ENCODE measurements at places on chromosomes 5 and 9. TPM values are rescaled to one million over a fixed set of nuclear protein-coding genes. Genes with fewer than 3 reads are reported as not detected.

Gene SLC46A2
- total RNA-seq: not detected

DNA sequence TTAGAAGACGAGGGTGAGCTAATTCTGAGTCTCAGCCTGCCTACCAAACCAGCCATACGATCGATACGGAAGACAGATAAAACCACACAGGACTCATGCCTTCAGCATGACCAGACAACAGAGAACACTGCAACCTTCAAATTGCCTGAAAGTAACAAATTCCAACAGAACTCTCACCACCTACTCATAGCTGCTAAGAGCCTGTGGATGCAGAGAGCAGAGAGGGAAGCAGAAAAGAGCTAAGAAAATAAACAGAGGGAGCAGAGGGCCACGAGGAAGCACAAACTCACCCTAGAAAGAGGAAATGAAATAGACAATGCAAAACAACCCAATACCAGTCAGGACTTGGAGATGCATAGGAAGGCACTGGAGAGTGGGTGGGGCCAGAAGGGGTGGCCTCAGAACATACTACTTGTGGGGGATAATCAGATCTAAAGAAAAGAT, 86.7 kb upstream of the TAS2R1 start:
- DNase-seq: no peak
- H3K27me3 ChIP-seq: no peaks in the 10 kb centered on the region
- no peak overlapping the region for H3K4me3 ChIP-seq
- no peak overlapping the region for H3K27ac ChIP-seq
- no peaks in the 10 kb centered on the region for H3K4me1 ChIP-seq

GRCh38 chr9:110916403-110916802, 121.9 kb downstream of the LPAR1 start:
- H3K36me3 ChIP-seq: no peaks in the 10 kb centered on the region
- H3K27ac ChIP-seq: no peak overlapping the region
- no peaks in the 10 kb centered on the region for H3K4me1 ChIP-seq
- no peak for DNase-seq
- H3K27me3 ChIP-seq: no peaks in the 10 kb centered on the region

Gene LCN12
- total RNA-seq: not detected

Gene BSPRY
- total RNA-seq: 0.16 TPM

Gene MARCOL
- total RNA-seq: not detected

Gene RASEF
- 0.20 TPM for total RNA-seq

DNA sequence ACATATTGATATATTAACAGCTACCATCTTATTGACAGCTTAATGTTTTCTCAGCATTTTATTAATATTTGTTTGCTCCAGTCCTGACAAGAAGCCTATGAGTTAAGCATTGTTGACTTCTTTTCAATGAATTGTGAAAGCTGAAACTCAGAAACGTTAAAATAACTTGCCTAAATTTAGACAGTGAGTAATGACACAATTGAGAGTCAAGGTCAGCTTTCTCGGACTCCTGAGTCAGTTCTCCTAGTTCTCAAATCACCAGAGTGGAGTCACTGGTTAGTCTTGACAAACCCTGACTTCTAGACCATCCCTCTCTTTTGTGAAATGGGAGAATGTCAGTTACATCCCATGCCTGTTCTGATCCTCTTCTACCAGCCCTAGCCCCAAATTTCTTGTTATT, 222.7 kb upstream of the ACO1 start:
- no peaks in the 10 kb centered on the region for H3K36me3 ChIP-seq
- DNase-seq: no peak
- no peak overlapping the region for H3K4me3 ChIP-seq

Gene TMEM174
- total RNA-seq: not detected

- no peak overlapping the region for H3K4me3 ChIP-seq
- no peaks in the 10 kb centered on the region for H3K27me3 ChIP-seq
- H3K4me1 ChIP-seq: no peaks in the 10 kb centered on the region
- H3K27ac ChIP-seq: no peak overlapping the region
- DNase-seq: no peak
Measured at GRCh38 chr5:1322036-1322900, 22.6 kb downstream of the CLPTM1L start.

DNA sequence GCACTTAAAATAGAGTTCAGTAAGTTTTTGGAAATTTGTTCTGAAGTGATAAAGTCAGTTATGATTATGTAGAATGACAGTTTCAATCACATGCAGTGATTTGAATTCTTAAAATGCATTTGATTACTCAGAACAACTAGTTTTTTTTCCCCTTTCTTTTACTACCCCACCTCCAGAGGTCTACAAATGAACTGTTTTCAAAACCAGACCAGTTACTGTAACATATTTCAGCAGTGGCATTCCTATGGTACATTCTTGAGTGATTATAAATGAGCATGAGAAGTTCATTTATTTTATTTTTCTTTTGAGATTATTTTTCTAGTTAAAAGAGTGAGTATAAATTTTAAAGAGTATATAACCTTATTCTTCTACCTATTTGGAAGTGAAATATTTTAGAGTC, 71.6 kb downstream of the NNT start:
- H3K27me3 ChIP-seq: no peaks in the 10 kb centered on the region
- H3K4me3 ChIP-seq: no peak overlapping the region
- H3K36me3 ChIP-seq: peaks cover 6% of the 10 kb centered on the region
- H3K27ac ChIP-seq: no peak overlapping the region
- no peak for DNase-seq

Gene FOXI1
- total RNA-seq: not detected

DNA sequence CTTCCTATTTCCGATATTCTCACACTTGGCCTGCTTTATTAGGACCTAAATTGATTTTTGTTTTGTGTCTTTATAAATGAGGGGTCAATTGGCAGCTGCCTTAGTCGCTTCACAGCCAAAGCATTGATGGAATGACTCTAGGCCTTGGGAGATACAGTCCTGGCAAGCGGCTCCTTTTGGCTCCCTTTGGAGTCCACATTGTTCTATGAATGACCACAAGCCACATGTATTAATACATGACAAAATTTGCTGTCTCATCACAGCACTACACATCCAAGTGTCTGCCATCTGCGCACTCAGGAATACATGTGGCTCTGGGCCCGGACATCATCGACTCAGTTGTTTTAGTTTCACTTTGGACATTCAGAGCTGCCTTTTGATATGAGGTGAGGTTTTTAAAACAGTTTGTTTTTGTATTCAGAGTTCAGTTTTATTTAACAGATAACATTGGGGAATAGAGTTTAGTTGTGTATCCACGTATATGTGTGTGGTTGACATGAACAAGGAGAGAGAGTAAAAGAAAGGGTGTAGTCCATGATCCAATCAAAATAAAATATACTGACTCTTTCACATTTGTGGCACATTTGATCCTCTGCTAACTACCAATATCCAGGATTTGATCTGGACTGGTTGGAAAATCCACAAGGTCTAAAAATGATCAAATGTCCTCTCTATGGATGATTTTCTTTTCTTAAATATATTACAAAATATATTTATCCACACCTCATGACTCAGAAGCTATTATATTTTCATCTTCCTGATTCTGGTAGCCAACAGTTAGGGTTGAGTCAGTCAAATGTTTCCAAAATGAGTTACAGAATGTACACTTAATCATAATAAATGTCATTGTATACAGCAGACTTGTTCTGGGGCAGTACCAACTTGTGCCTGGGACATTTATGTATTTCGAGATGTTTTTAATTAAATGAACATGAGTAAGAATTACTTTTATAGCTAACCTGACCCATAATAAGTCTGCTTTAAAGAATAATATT, 114.0 kb upstream of the MTAP start:
- H3K27me3 ChIP-seq: no peaks in the 10 kb centered on the region
- no peak overlapping the region for H3K4me3 ChIP-seq
- no peak for DNase-seq
- H3K27ac ChIP-seq: no peak overlapping the region
- no peaks in the 10 kb centered on the region for H3K4me1 ChIP-seq

Gene OBP2A
- total RNA-seq: not detected

Gene WNK2
- 3.3 TPM for total RNA-seq

DNA sequence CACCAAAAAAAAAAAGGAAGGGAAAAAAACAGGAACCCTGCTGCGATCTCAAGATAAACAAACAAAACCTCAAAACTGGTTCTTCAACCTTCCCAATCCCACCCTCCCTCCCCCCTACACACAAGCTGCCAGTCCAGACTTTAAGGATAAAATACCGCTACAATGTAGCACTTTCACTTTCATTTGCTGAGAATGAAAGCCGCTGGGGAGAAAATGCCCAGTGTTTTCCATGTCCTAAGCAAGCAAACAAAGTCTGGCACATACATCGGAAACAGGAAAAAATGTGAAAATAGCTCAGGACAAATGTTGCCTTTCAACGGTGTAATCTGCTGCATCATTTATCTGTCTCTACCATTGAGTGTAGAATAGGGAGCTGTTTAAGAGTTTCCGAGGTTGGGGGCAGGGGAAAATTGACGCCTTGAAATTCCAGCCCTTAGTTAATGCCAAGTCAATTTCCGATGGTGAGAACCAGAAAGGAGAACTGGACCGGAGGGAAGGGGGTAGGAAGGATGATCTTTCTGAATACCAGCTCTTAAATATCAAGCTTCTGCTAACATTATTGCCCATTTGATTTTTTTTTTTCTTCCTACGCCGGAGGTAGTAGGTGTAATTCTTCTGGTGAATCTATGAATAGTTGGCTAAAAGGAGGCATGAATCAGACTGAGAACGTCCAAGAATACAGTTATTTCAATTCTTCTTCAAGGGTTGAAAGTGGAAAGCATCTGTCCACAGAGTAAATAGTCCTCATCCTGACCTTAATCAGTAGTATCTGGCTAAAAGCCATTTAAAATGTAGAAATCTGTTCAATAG, 1.2 kb upstream of the ADAMTS6 start:
- no peaks in the 10 kb centered on the region for H3K27me3 ChIP-seq
- no peaks in the 10 kb centered on the region for H3K36me3 ChIP-seq
- DNase-seq: peak; percentile 10
- peaks cover 15% of the 10 kb centered on the region for H3K4me1 ChIP-seq

DNA sequence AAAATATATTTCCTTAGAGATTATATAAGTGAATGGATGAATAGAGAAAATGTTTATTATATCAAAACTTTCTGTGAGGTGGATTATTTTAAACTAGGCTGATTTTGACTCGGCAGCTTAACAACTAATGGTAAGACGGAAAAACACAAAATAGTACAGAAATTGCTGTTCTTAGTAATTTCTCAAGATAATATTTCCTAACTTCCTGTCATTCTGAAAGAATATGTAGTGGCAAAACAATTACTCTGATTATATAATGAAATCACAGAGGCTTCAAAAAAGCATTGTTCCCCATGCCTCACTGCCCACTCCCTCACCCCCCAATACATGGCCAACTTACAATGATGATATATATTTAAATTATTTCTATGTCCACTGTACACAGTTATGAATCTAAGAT, 85.4 kb downstream of the YTHDC2 start:
- H3K36me3 ChIP-seq: peaks cover 3% of the 10 kb centered on the region
- no peak overlapping the region for H3K27ac ChIP-seq
- DNase-seq: no peak
- no peaks in the 10 kb centered on the region for H3K27me3 ChIP-seq
- H3K4me1 ChIP-seq: no peaks in the 10 kb centered on the region

GRCh38 chr5:1463326-1464095, 18.3 kb upstream of the SLC6A3 start:
- H3K27me3 ChIP-seq: no peaks in the 10 kb centered on the region
- no peak overlapping the region for H3K27ac ChIP-seq
- no peak overlapping the region for H3K4me3 ChIP-seq

DNA sequence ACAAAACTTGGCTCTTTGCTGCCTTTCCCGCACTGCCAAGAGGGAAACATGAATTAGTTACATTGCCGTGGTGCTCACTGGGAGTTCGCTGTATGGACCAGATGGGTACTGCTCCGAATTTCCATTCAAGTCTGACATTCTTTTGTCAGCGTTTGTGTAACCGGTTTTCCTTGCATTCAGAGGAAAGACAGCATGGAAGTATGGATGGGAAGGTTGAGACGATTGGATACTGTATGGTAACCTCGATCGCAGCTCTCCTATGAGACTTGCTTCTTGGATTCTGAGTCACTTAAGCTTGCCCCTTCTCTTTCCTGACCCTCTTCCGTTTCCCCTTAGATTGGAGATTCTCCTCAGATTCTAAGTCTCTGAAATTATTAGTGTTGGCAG, 625 bp upstream of the UBLCP1 start:
- peak overlapping the region; percentile 86 for H3K4me3 ChIP-seq

DNA sequence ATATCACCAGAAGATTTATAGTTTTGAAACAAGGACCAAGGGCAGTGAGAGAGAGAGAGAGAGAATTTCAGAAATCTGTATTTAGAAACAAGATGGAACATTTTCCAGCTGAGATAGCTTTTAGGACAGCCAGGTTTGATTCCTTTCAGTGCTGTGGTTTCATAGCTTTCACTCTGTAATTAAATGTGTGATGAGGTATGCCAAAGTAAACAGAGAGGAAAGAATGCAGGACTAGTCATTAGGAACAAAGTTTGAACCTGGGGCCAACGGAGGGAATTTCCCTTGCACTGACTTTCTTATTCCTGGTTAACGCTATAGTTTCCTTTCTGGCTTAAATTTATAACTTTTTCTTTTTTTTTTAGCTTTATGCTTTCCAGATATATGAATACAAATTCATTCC, 10.0 kb upstream of the CCL28 start:
- H3K27me3 ChIP-seq: no peaks in the 10 kb centered on the region
- no peak overlapping the region for H3K27ac ChIP-seq
- peaks cover 2% of the 10 kb centered on the region for H3K4me1 ChIP-seq
- DNase-seq: no peak
- H3K4me3 ChIP-seq: no peak overlapping the region

Gene PRPF4
- 36.7 TPM for total RNA-seq

Gene LCP2
- total RNA-seq: 24.1 TPM

Gene EQTN
- total RNA-seq: not detected

DNA sequence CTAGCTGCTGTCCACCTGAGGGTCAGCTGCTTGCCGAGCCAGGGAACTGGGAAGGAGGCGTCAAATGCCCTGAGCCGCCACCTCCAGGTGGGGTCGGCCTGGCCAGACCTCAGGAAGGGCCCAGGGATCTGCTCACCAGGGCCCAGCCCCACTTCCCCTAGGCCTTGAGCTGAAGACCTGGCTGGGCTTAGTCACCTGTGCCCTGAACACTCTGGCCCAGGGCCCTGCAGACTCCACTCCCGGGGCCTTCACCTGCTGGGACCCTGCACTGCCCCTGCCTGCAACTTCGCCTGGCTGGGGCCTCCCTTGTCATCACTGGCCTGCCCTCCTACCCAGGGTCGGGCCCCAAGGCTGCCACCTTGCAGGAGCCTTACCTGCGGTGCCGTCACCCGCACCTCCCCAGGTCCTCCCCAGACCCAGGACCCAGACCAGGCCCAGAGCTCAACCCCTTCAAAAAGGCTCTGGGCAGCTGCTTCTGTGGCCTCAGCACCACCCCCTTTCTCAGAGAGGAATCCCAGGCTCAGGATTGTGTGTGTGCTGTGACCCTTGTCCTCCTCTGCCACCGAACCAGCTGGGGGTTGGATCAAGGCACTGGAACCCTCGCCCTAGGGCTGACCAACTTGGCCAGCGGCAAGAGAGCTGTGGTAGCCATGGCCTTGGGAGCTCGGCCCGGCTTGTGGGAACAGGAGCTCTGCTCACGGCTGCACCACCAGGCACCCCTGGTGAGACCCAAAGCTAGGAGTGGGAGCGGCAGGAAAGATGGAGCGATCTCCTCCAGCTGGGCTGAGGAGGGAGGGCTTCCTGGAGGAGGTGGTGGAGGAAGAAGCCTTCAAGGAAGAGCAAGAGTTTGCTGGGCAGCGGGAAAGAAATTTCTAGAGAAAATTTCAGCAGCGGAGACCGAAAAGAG, 1.2 kb upstream of the NELFB start:
- peak; percentile 30 for DNase-seq
- peaks cover 25% of the 10 kb centered on the region for H3K36me3 ChIP-seq
- H3K27me3 ChIP-seq: no peaks in the 10 kb centered on the region
- peak overlapping the region; percentile 100 for H3K4me3 ChIP-seq

- H3K4me3 ChIP-seq: no peak overlapping the region
- DNase-seq: peak; percentile 1
- no peaks in the 10 kb centered on the region for H3K36me3 ChIP-seq
- H3K27me3 ChIP-seq: peaks cover 16% of the 10 kb centered on the region
Measured at GRCh38 chr5:160166973-160167623, 47.8 kb upstream of the PWWP2A start.

Gene C7
- total RNA-seq: 0.82 TPM
